Astrocyte of the spinal cord (primary cell): ENCODE measurements at places on chromosomes 1 and 21.

DNA sequence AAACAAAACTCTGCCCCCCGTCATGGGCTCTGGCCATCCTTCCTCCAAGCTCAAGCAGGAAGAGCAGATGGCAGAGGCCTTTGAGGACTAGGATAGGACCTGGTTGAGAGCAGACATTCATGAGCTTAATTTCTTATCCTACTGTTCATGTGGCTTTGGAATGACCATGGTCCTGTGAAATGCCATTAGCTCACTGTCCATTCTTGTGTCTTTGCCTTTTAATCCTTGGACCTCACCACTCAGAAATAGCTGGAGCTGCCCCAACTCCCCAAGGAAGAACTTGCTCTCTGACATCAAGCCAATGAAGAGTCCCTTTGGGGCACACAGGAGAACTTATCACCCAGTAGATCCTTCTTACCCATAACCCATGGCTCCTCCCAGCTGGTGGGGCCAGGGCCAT, 11.6 kb upstream of the FAM20B start:
- no peak for DNase-seq

DNA sequence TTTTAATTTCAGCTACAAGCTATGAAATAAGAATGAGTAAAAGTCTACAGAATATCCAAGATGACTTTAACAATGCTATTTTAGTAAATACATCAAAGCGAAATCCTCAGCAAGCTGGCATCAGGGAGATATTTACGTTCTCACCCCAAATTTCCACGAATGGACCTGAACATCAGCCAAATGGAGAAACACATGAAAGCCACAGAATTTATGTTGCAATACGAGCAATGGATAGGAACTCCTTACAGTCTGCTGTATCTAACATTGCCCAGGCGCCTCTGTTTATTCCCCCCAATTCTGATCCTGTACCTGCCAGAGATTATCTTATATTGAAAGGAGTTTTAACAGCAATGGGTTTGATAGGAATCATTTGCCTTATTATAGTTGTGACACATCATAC, 13.7 kb upstream of the CLCA1 start:
- DNase-seq = no peak

- no peak for DNase-seq
These were observed 11.6 kb downstream of the CDC42BPA start for GRCh38 chr1:227306689-227307088.

DNA sequence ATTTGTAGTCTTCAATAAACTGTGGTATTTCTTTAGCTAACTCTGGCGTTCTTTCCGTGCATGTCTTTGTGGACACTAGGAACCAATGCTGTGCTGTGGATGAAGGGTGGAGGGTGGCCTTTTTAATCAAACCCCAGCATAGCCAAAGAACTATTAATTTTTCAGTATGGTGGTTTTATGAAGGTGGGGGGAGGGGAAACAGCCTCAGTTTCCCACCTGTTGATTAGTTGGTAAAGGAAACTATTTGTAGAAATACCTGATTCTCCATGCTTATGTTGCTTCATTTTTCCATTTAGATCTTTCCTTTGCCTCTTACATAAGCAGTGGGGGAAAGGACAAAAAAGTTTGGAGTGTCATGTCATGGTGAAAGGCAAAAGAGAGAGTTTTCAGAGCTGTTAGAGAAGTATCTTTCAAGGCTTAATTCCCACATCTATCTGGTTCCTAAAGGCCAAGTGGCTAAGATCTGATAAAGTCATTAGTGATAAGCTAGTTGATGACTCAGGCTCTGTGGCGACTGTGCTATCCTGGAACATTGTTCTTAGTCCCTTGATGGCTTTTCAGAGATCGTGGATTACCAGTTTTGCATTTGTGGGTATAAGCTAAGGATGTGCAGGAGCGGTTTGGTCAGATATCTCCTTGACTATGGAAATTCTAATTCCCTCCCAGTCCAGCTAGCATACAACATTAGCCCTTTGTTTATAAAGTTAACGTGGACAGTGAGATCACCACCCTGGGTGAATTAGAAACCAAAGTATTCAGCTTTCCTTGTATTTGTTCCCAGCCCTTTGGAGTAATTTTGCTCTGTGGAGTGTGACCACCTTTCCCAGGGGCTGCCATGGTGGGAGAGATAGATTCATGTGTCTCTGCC, 8.7 kb upstream of the HAX1 start:
- DNase-seq = no peak
